ENCODE measurements at places on chromosomes 16 and 17.

DNA sequence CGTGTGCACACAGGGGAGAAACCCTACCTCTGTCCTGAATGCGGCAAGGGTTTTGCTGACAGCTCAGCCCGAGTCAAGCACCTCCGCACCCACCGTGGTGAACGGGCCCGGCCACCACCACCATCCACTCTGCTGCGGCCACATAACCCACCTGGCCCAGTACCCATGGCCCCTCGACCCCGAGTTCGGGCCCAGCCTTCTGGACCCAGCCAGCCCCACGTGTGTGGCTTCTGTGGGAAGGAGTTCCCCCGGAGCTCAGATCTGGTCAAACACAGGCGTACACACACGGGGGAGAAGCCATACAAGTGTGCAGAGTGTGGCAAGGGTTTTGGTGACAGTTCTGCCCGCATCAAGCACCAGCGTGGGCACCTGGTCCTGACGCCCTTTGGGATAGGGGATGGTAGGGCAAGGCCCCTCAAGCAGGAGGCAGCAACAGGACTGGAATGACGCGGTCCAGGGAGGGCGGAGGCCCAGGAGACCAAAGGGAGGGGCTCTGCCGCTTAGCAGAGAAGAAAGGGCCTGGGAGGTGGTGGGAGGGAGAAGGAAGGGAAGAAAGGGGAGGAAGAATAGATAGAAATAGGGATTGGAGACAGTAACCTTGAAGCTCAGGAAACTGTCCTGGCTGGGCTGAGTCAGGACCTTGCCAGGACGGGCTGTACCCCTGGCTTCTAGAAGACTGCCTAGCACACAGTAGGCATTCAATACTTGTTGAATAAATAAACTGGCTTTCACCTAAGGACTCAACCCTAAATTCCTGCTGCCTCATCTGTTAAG is 3.6 kb downstream of the ZNF48 start:
- DNase-seq: no peak

DNA sequence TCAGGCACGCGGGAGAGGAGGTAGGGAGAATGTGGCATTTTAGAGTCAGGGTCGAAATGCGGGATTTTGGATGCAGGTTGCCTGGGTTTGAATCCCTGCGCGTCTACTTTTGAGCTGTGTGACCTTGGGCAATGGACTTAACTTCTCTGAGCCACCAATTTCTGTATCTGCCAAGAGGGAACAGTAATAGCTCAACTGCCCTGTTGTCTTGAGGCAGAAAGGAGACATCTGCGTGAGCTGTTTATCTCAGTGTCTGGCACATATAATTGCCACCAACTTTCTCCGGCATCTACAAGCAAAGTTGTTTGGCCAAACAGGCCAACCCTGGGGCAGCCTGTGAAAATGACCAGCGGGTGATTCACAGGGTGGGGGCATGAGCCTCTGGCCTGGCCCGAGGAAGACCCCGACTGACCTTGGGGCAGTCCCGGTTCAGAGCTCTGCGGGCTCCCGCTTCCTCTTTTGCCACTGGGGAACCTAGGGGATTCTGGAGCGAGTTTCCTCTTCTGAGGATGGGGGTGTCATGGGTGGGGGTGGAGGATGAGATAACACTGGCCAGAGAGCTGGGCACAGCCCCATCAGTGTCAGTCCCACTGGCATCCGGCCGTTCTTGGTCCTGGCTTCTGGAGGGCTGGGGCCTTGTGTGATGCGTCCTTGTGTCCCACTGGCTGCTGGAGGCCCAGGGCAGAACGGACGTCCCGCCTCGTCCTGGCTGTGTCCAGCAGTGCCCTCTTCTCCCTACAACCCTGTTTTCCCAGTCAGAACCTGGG is 1.3 kb downstream of the SNN start:
- DNase-seq: no peak

- no peak for DNase-seq
Measured at GRCh38 chr17:76953066-76953465, 84.9 kb downstream of the MGAT5B start.

GRCh38 chr17:56637254-56637653 is 43.8 kb downstream of the NOG start:
- DNase-seq: no peak

- DNase-seq: no peak
Measured at GRCh38 chr17:5000237-5000639, 2.5 kb downstream of the KIF1C start.

DNA sequence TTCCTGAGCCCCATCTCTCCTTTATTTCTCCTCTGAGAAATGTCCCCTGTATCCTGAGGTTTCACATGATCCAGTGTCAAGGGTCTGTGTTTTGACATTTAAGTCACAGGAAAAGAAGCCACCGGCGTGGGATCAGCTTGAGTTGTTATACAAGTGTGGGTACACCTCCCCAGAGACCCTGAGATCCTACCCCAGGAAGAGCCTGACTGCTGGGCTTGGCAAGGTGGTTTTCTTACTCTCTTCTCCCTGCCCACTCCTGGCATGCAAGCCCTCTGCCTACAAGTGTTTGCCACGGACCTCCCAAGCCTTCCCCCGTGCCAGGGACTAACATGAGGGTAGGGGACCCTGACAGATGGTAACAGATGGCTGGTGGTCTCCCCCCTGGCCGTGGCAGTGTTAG is 2.8 kb upstream of the ARHGAP27 start:
- DNase-seq: no peak

DNA sequence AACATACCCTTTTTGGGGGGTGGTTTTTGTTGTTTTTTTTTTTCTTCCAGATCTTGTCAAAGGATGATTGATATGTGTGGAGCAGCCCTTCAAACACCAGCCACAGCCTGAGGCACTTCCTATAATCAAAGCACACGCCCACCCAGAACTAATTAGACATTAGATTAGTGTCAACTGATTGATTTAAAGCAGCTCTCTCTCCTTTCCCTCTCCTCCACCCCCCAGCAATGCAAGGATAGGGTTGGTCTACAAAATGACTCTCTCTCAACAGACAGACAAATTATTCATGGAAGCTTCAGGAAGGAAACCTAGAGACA is 250.3 kb upstream of the SOX9 start:
- peak; percentile 6 for DNase-seq

GRCh38 chr16:1537763-1538289 is 4.4 kb downstream of the TMEM204 start:
- DNase-seq: no peak

DNA sequence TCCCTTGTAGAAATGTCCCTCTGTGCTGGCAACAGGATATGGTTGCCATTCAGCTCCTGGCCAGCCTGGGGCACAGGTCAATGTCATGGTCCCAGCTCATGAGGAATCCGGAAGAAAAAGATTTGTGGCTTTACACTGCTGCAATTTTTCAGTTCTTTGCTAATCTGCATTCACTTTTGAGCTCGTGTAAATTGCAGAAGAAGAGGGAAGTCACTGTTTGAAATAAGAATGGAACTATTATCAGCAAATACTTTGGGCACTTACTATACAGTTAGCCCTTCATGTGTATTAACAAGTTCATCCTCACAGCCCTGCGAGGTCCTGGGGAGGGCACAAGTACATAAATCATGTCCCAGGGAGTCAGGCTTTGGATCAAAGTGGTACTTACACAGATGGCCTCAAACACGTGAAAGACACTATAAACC is 14.2 kb downstream of the SLC47A2 start:
- no peak for DNase-seq

- DNase-seq: no peak
Measured at GRCh38 chr16:17387256-17387655, 83.5 kb downstream of the XYLT1 start.

DNA sequence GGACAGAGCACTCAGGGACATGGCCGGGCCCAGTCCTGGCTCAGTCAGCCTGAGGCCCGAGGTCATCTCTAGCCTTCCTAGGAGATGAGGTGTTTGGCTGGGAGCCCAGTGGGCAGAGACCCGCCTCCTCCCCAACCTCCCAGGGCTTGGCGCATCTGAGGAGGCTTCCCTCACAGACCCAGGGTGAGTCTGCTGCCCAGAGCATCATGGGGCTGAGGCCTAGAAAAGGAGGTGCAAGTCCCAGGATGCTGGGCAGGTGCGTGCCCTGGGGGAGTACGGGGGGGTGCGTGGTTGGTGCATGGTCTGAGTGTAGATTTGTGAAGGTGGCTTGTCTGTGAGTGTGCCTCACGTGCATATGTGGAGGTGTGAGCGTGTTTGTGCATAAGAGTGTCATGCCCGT is 4.7 kb downstream of the PDE6G start:
- DNase-seq: peak; percentile 20

DNA sequence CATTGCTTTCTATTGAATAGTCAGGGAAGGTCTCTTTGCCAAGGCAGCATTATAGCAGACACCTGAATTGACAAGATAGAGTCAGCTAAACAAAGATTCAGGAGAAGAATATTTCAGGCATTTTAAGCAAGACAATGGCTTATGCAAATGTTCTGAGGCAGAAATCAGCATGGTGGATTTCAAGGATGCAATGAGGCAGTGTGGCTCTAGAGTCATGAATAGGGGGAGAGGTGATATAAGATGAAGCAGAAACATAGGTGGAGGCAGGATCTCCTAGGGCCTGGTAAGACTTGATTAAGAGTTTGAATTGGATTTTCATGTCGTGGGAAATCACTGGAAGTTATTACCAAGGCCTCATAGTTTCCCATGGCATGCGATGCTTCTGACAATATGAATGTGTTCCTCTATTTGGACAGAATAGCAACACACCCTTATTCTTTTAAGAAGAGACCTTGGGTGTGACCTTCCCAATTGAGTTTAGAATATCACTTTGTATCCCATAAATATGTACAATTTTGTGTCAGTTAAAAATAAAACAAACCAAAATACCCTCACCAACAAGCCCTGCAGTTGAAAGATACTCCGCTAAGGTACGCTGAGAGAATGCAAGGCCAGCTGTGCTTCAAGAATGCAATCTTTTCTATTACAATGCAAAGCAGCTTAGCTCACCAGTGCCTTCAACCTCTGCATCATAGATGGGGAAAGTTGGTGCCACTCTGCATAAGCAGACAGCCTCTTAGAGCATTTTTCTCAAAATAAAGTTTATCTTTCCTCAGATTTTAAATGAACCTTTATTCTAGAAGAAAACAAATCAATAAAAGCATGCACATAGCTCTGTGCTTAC is 139.6 kb upstream of the SALL1 start:
- DNase-seq: no peak

GRCh38 chr16:82638095-82638798 is 11.5 kb downstream of the CDH13 start:
- no peak for DNase-seq

DNA sequence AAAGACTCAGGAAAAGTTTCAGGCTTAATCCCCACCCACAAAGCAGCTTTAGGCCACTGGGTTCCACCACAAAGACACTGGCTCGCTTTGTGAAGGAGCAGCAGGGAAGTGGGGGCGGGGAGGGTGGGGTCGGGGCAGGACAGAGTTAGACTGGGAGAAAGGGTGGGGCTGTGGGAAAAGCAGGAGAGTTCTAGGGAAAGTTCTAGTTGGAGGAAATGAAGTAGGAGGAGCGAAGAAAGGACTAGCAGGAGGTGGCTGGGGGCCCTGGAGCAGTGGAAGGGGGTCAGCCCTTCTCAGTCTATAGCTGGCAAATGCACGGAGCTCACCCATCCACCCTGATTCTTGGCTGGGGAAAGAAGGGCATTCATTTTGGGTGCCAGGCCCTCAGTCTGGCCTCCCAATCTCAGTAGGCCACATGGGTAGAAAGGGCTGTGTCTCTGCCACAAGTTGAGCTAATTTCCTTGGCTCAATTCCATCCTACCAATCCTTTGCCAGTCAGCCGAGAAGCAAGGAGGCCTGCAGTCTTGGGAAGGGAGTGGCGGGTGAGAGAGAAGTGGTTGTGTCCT is 4.6 kb downstream of the INPP5K start:
- DNase-seq: peak; percentile 63

DNA sequence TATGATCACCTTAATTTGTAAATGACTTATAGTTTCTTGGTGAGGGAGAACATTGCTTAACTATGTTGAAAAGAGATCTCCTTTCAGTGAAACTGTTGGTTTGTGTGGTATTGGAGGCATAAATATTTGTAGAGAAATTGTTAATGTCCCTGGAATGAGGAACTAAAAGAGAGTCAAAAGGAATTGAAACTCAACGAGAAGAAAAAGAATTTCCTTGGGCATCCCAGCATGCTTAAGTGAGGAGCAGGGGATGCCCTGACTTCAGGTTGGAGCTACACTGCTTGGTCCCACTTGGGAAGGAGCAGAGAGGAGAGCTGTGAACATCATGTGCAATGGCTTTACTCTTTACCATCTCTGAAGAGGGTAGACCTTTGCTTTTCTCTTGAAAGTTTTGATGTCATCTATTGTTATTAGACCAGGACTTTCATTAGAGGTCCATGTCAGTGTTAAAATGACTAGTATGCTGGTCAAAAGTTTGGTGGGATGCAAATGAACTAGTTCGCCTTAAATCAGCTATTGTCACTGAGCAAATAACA is 21.7 kb downstream of the KRT23 start:
- DNase-seq: peak; percentile 42

GRCh38 chr17:62091804-62092203 is 26.7 kb upstream of the MED13 start:
- DNase-seq: no peak

GRCh38 chr17:28381141-28381825 is 9.8 kb downstream of the SARM1 start:
- no peak for DNase-seq

DNA sequence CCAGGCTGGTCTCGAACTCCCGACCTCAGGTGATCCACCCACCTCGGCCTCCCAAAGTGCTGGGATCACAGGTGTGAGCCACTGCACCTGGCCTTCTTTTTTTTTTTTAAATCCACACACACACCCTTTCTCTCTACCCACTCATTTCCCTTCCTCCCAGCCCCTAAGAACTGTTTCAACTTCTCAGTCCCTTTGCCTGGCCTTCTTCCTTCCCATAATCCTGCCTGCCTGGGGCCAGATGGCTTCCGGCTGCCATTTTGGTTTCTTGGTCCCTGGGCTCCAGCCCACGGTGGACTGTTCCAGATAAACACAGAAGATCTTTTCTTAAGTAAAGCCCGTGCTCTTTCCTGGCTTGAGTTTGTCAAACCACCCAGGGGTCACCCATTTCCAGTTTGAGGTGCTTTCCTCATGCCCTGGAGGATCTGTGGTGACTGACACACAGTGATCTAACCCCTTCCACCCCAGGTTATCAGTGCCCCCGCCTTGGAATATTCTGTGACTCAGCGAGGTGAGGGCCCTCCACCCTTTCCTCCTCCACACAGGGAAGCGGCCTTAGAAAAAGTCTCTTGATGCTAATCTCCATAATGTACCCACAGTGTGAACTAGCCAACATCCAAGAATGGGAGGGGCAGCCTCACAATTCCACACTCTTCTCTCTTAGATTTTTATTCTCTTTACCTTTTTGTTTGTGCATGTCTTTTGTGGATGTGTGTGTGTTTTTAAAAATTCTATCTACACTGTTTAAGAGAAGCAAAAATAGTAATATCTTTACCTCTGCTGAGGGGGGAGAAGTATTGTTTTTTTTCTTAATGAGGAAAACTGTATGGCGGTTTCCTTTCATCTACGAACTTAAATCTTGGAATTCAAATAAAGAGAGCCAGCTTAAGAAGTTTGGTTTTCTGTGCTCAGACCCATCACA is 60.0 kb downstream of the CRISPLD2 start:
- no peak for DNase-seq

DNA sequence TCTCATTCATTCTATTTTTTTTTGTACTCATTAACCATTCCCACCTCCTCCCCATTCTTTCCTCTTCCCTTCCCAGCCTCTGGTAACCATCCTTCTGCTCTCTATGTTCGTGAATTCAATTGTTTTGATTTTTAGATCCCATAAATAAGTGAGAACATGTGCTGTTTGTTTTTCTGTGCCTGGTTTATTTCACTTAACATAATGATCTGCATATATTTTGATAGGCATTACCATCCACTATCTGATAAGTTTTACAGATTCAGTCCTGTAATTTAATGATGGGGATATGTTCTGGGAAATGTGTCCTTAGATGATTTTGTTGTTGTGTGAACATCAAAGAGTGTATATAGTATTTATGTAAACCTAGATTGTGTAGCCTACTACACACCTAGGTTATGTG is 77.5 kb upstream of the CPHXL start:
- DNase-seq: no peak

Data from SW480 (cell line).